ENCODE measurements at places on chromosomes 12 and 14. TPM values are rescaled to one million over a fixed set of nuclear protein-coding genes. Genes with fewer than 3 reads are reported as not detected.

DNA sequence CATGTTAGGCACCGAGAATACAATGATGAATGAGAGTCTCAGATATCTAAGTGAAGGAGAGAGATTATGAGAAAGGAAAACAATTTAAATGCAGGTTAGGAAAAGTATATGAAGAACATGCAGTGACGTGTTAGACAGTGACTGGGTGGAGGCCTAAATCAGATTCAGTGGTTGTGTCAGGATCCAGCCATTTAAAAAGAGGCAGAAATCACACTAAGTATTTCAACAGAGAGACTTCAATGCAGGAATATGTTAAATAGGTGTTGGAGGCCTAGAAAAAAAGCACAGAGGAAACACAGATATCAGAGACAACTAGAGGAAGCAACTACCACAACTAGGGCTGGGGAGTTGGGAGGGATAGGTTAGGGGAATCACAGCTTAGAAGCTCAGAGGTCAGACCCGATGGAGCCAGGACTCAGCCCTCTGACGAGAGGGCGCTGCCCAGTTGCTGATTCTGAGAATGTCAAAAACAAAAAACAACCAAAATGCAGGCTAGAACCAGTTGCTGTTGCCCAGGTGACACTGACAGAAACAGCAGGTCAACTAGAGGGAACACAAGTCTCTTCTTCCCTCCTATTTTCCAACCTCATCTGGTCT is 3.0 kb upstream of the GARIN2 start:
- peak; percentile 5 for DNase-seq

- no peak for DNase-seq
Measured at GRCh38 chr12:46699986-46700385, 125.8 kb downstream of the SLC38A4 start.

The GTF2A1 gene
- total RNA-seq: 34.2 TPM

- no peak for DNase-seq
Measured at GRCh38 chr12:49652921-49653520, 29.7 kb downstream of the PRPF40B start.

The HCAR2 gene
- total RNA-seq: not detected

GRCh38 chr12:31259136-31259886 is 66.6 kb downstream of the SINHCAF start:
- DNase-seq: no peak

DNA sequence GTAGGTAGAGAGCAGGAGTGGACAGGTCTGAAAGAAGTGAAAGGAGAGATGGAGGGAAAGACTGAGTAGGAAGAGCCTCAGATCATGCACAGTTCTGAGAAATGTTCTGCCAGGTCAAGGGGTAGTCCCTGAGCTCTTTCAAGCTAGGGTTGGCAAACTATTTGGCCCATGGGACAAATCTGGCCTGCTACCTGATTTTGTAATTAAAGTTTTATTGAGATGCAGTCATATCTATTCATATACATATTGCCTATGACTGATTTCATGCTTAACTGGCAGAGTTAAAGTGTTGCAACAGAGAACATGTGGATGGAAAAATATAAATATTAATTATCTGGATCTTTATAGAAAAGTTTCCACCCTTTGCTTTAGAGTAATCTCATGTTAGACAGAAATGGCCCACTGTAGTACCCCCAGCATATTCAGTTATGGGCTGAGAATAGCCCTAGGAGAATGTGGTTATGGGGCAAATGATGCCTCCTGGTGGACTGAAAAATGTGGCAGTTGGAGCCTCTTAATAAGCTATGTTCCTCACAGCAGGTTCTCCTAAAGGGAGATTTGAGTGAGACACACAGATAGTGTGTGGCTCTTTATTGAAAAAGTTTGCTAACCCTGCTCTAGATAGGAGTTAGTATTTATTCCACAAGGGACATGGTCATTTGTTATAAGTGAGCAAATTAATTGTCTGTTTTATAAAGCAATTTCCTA is 476.9 kb downstream of the LRIG3 start:
- peak; percentile 5 for DNase-seq

Measured in CD4-positive, alpha-beta memory T cell (primary cell).